Endothelial cell of coronary artery (primary cell): ENCODE measurements at places on chromosomes 6 and 20. TPM values are rescaled to one million over a fixed set of nuclear protein-coding genes. Genes with fewer than 3 reads are reported as not detected.

CST1 gene
- total RNA-seq = 0.18 and 0.38 TPM in 2 replicates

FKBP1C gene
- 0.28 and 1.6 TPM in 2 replicates for total RNA-seq

SRSF6 gene
- total RNA-seq = 44.4 and 49.7 TPM in 2 replicates

DEFB132 gene
- not detected in 2 replicates for total RNA-seq

MCM9 gene
- total RNA-seq = 8.9 and 9.8 TPM in 2 replicates

RBM12 gene
- 43.5 and 46.3 TPM in 2 replicates for total RNA-seq

TUBB1 gene
- not detected in 2 replicates for total RNA-seq

SEL1L2 gene
- not detected in 2 replicates for total RNA-seq

SLC17A4 gene
- total RNA-seq = not detected in 2 replicates

MEI4 gene
- total RNA-seq = under 0.01 TPM in 1 of 2 replicates, not detected in the other

GABRR1 gene
- not detected in 2 replicates for total RNA-seq

C20orf202 gene
- 0.09 TPM in 1 of 2 replicates, not detected in the other for total RNA-seq

CAGE1 gene
- 0.09 and 0.19 TPM in 2 replicates for total RNA-seq

MYBL2 gene
- total RNA-seq = 10.3 and 20.7 TPM in 2 replicates

CRIP3 gene
- not detected in 2 replicates for total RNA-seq

NRSN1 gene
- not detected in 2 replicates for total RNA-seq

KCNB1 gene
- under 0.01 and 0.09 TPM in 2 replicates for total RNA-seq

DTD1 gene
- total RNA-seq = 74.9 and 98.3 TPM in 2 replicates

ACTL10 gene
- 1.6 and 3.1 TPM in 2 replicates for total RNA-seq

KIF6 gene
- not detected in 2 replicates for total RNA-seq

CALHM4 gene
- total RNA-seq = 0.18 and 0.19 TPM in 2 replicates

PCIF1 gene
- 6.5 and 6.9 TPM in 2 replicates for total RNA-seq

CD24 gene
- total RNA-seq = 0.38 and 2.7 TPM in 2 replicates

WFDC5 gene
- total RNA-seq = not detected in 2 replicates

SHLD1 gene
- 1.3 and 3.2 TPM in 2 replicates for total RNA-seq

BNIP5 gene
- not detected in 2 replicates for total RNA-seq
